ENCODE measurements at places on chromosomes 5 and 9.

GRCh38 chr9:110640736-110641135 is 27.9 kb upstream of the MUSK start:
- no peak for DNase-seq

DNA sequence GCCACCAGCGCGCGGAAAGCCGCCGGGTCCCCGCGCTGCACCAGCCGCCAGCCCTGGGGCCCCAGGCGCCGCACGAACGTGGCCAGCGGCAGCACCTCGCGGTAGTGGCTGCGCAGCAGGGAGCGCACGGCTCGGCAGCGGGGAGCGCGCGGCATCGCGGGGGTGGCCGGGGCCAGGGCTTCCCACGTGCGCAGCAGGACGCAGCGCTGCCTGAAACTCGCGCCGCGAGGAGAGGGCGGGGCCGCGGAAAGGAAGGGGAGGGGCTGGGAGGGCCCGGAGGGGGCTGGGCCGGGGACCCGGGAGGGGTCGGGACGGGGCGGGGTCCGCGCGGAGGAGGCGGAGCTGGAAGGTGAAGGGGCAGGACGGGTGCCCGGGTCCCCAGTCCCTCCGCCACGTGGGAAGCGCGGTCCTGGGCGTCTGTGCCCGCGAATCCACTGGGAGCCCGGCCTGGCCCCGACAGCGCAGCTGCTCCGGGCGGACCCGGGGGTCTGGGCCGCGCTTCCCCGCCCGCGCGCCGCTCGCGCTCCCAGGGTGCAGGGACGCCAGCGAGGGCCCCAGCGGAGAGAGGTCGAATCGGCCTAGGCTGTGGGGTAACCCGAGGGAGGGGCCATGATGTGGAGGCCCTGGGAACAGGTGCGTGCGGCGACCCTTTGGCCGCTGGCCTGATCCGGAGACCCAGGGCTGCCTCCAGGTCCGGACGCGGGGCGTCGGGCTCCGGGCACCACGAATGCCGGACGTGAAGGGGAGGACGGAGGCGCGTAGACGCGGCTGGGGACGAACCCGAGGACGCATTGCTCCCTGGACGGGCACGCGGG is at the start of gene TERT:
Gene TERT, minus strand, starts transcription at position 234 of the 815 bp plus-strand sequence. Its CDS starts 79 bp downstream, at position 155.
- DNase-seq, result no peak

GRCh38 chr5:96972599-96973334 is 36.9 kb downstream of the LNPEP start:
- no peak for DNase-seq

- DNase-seq, result no peak
These were observed 45.7 kb downstream of the SNX18 start for GRCh38 chr5:54563083-54563761.

DNA sequence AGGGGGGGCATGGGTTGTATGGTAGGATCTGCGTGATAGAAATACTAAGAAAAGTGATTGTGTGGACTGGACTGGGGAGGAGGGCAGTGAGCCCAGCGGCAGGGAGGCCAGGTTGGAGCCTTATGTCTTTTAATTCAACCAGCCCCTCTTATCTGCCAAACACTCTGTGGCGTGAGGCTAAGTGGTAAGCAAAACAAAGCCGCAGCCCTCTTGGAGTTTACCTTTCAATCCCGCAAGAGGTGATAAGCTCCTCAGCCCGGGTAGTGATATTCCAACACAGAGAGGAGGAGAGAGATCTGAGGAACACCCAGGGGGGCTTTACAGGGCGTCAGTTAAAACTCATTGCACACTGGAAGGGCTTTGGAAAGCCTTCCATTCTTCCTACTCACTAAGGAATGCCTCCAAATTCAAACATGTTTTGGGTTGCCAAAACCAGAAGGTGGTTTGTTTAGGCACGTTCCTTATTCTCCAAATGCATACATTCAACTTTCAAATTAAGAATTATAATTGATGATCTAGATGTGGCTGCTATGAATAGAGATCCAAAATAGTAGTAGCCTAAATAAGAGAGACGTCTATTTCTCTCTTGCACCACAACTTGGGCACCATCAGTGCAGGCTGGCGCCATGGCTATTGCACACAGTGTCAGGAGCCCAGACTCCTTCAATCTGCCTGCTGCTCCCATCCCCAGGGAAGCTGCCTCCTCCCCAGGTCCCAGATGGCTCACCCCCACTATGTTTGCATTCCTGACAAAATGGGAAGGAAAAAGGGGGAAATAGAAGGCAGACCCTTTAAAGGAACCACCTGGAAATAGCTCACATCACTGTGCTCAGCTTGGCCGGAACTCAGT is 75.1 kb upstream of the FSTL4 start:
- no peak for DNase-seq

DNA sequence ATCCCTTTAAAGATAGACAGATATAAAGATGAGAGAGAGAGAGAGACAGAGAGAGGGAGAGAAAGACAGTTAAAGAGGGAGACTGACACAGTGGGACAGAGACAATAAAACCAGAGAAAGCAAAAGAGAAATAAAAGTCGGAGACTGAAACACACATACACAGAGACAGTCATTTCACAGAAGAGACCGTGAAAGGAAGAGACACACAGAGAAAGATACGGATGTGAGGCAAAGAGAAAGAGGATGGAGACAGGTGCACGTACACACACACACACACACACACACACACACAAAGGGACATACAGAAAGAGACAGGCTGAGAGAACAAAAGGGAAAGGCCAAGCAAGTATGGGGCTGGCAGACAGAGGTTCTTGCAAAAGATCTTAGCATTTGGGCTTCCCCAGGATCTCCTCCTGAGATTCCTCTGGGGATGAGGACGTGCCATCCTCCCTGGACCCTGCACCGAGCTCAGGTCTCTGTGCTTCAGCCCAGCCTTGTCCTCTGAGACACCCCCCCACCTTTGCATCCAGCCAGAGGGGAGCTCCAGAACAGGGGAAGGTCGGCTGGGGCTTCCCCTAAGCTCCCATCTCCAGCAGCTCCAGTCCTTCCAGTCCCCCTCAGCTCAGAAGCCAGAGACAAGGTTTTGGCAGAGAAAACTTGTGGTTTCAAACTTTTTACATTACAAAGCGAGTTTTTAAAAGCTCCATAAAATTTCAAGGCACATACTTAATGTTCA is 318.4 kb upstream of the PANK3 start:
- no peak for DNase-seq

GRCh38 chr5:159098603-159099436 is 896 bp downstream of the EBF1 start:
- no peak for DNase-seq

- no peak for DNase-seq
These were observed 41.0 kb upstream of the EQTN start for GRCh38 chr9:27337833-27338526.

DNA sequence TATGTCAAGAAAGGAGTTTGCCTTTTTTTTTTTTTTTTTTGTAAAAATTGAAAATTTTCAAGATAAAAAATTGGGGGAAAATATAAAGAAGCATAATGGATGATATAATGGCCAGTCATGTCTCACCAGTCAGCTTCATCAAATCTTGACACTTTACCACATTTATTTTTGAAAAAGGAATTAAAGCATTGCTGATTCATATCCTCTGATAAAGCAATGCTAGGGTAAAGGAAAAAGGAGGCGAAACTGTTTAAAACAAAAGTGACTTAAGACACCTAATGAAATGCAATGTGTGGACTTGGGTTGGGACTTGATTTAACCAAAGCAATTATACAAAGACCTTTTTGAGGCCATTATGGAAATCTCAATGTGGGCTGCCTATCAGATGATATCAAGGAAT is 208.5 kb downstream of the ARHGAP26 start:
- no peak for DNase-seq

GRCh38 chr9:116361547-116361946 is 208.0 kb downstream of the PAPPA start:
- no peak for DNase-seq

- no peak for DNase-seq
These were observed 143.7 kb upstream of the SLC30A5 start for GRCh38 chr5:68950125-68950524.

GRCh38 chr5:156052656-156053055 is 274.3 kb upstream of the SGCD start:
- DNase-seq, result no peak

DNA sequence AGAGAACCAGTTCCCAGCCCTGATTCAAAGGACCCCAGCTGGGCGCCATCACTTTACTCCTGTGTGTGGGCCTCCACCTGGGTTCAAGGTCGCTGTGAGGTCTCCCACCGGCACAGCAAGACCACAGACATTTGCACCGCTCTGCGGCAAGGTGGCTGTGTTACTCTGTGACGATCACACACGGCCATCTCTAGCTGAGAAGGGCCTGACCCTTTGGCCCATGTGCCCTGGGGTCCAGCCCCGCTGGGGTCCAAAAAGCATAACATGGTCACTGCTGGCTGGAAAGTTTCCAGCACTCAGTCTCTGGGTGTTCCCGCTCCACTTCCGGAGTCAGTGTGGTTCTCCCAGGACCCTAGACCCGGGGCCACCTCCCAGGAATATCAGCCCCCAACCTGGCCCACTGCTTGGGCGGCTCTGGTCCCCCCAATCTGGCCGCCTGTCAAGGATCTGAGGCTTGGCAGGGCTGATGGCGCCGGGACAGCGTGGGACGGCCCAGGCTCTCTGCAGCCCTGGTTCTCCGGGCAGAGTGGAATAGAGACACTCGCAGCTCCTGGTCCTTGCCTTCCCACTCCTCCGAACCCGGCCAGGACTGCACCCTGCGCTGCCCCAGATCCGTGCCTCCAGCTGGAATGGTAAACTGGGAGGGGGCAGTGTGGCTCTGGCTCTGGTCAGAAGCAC is 3.9 kb upstream of the LMX1B start:
- no peak for DNase-seq

DNA sequence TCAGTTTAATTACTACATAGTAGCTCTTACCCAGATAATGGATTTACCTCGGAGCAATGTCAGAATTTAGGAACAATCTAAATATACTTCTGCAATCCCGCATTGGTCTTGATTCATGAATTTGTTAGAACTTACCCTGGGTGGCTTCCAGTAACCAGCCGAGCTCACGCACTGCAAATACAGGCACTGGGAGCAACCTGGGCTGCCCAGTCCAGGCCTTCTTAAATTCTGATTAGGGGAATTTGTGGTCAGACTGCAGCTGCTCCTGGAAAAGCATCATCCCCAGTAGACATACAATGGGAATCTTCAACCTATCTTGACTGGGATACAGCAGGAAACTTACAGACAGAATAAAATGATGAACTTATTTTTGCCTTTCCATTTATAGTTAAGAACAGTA is 270.3 kb downstream of the SPOCK1 start:
- DNase-seq, result no peak

DNA sequence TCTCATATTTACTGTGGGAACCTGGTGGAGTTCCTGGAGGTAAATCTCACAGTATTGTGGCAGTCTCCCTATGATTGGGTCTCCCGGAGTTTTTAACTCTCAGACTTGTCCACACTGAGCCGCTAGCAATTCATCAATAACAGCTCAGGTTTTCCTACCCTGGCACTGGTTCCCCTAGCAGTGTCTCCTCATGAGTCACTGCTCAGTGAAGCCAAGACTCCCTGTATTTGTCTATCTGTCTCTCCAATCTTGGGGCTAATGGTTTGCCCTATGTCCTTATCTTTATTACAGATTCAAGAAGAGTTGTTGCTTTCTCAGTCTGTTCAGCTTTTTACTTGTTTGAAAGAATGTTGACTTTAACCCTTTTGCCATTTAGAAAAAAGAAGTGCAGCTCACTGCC is 176.7 kb upstream of the FGF10 start:
- no peak for DNase-seq

GRCh38 chr9:124299515-124300090 is 41.9 kb downstream of the NEK6 start:
- DNase-seq, result no peak

GRCh38 chr9:10604927-10605326 is 7.9 kb downstream of the PTPRD start:
- DNase-seq, result no peak

DNA sequence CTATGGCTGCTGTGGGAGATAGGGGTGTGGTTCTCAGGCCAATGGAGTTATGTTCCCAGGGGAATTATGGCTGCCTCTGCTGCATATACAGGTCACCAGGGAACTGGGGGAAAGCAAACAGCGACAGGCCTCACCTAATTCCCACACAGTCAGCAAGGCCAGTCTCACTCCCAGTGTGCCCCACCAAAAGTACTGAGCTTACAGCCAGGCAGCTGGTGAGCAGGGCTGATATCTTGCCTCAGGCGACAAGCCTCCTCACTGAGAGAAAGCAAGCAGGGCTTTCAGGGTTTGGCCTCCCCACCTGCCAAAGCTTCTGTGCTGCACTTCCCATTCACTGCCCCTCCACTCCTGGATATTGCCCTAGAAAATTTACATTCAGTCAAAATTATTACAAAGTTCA is 273.8 kb upstream of the TARS1 start:
- no peak for DNase-seq

- DNase-seq, result no peak
These were observed 58.1 kb downstream of the PIP5K1B start for GRCh38 chr9:68763104-68763503.

DNA sequence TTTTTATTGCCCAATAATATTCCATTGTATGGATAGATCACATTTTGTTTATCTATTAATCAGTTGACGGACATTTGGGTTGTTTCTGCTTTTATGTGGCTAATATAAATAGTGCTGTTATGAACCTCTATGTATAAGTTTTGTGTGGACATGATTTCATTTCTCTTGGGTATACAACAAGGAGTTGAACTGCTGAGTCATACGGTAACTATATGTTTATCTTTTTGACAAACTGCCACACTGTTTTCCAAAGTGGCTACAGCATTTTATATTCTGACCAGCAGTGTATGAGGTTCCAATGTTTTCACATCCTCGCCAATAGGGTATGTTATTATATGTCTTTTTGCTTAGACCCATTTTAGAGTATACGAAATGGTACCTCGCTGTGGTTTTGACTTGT is 264.3 kb downstream of the RFX3 start:
- DNase-seq, result no peak

DNA sequence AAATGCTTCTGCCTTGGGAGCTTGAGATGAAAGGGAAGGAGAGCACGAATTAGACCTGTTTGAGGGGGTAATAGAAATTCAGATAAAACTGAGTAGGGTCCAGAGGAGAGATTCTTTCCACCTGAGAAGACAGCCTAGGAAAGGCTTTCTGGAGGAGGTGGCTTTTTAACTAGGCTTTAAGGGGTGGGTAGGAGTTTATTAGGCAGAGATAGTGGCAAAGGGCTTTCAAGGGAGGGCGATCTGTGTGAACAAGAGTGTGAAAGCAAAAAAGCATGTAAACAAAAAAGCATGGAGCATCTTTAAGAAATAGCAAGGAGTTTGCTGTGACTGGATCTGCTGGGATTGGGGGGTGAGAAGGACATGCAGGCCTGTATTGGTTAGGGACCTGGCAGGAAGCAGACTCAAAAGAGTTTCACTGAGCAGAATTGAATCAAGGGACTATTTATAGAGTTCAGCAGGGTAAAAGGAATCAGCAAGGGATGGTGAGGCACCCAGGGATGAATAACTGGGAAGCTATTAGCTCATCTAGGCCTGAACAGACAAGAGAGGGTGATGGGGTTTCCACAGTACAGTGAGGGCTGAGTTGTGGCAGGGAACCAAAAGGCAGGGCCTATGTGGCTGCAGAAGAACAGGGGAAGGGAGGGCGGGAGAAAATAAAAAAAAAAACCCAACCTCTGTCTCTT is 18.8 kb downstream of the SLC1A1 start:
- DNase-seq, result no peak

DNA sequence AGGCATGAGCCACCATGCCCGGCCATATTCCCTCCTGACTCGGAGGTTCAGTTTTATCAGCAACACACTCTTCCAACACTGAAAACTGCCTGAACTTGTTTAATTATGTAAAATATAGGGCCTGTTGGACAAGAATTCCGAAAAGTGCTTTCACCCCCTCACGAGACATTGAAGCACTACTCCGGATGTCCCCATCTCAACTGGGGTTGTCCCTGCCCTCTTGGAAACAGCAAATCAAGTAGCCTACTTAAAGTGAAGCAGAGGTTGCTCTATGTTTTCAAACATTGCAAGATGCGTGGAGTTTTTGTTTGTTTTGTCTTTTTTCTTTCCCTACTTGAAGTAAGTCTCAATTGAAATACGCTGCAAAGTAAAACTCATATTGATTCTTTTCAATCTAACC is 7.6 kb downstream of the PTGER4 start:
- DNase-seq, result no peak

All from GF-D8 (cell line).